ENCODE measurements at places on chromosomes 4 and X.
A peak's percentile ranks its signal among the peaks of the same experiment; 100 is the strongest.

DNA sequence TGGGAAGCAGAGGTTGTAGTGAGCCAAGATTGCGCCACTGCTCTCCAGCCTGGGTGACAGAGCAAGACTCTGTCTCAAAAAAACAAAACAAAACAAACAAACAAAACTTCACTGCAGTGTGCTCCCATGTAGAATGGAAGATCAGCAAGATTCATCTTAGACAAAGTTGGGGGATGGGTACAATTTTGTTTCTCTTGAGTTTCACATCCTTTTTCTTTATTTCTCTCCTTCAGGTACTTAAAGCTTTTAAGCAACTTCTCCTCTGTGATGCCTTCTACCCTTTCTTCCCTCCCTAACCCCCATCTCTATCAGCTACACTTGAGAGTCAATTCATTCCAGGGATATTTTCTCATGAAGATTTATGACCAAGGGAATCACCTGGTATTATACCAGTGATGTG lies 15.5 kb upstream of the RBBP7 start:
- no peak for DNase-seq

DNA sequence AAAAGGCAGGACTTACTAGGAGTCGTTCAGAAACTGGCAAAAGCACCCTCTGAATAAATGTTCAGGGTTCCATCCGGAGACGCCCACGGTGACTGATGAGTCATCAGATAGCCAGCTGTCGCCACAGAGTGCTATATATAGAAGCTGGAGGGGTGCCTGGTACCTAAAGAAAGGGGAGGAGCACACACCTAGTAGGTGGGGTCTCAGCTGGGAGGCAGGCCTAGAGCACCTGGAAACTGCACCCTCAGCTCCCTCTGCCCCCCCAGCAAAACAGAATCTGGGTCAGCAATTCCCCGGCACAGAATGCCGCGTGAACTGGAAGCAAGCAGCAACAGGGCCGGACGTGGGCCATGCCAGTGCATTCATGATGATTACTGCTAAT lies 242.0 kb downstream of the BCOR start:
- peak; percentile 26 for DNase-seq

GRCh38 chrX:110044346-110045249 lies 41.7 kb downstream of the TMEM164 start:
- no peak for DNase-seq

DNA sequence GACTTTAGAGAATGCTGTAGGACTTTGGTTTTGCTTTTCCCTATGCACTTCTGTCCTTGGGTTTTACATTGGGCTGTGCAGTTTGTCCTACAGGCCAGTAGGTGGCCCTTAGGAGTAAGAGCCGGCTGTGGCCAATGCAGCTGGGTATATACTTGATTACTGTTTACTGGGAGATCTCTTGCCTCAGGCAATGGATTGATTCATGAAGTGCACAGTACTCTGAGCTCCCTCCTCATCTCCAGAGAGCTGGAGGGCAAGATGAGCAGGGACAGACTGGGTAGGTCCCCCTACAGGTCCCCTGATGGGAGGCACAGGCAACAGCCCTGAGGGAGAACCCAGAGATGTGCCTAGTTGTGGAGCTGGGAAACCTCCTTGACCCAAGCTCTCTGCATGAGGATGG lies 103.8 kb upstream of the QRFPR start:
- no peak for DNase-seq

DNA sequence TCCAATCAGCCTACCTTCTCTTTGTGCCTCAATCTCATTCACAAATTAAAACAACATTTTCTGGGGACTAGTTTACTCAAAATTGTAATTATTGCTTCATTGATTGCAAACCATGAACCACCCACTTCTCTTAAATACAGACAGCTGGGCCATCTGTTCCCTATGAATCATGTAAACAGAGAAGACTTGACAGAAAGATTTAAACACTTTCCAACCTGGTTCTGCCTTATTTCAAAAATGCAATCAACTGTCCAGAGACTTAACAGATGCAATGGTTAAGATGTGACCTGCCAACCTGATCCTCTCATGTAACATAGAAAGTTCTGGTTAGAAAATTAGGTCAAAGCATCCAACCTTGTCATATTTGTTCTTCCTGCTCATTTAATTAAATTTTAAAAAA lies 20.8 kb upstream of the SERTM2 start:
- no peak for DNase-seq

DNA sequence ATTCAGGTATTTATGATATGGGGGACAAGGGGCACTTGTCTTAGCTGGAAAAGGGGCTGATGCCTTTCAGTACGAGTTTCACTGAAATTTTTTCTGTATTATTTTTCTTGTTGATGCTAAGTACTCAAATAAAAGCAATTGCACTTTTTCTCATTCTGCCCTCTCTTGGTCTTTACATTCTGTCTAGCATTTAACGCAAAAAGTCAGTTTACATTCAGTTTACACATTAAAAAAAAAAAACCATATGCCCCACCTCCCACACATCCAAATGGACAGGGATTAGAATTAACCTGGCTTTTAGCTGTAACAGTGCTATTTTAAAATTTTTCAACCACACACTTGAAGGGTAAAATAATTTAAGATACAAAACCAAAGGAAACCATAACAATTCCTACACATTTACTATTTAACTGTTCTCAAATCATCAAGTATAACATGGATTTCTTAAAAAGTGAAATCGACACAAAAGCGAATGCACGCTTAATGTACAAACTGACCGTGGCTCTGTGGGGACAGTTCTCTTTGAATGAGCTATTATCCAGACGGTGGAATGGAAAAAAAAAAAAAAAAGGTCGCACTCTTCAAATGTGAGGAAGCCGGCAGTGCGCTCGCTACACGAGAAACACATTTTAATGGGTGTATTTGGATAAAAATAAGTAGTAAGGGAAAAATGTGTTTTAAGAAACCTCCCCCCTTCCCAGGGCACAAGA lies 1.4 kb downstream of the AMMECR1 start:
- no peak for DNase-seq

GRCh38 chrX:9062641-9063040 lies 28.7 kb upstream of the FAM9B start:
- DNase-seq = no peak

- no peak for DNase-seq
Measured at GRCh38 chr4:115113506-115114106, at the start of gene NDST4. Gene NDST4 (minus strand): TSS chr4:115113620. CDS start chr4:115077036, 36,584 bp downstream.

- no peak for DNase-seq
Measured at GRCh38 chr4:33052241-33052640, 2332.1 kb downstream of the PCDH7 start.

DNA sequence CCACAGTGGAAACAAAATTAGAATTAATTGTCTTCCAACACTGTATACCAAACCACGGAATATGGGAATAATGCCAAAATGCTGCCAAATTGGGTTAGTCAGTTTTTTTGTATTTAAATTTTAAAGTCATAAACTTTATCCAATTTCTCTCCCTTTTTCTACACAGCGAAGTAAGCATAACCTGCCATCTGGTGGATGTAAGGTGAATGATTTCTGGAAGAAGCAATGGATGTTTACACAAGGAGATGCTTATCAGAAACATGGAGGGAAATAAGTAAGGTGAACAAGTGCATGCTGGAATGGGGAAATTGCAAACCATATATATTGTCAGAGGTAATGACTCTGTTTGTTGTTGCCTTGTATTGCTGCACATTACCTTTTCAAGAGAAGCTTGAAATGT lies 691.9 kb downstream of the TECRL start:
- no peak for DNase-seq

DNA sequence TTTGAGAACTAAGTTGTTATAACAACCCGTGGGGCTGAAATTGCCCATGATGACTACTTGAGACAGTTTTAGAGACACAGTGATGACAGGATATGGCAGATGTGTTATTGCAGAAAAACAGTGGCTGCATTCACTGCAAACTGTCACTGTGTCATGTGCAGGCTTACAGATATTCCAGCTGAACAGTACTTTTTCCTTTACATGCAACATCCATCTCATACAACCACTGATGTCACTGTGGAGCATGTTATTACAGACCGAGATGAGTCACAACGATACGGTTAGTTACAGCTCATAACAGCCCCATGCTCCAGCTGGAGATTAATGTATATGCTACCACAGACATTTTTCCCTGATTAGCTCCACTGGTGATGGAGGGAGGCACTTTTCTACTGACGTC lies 207.4 kb downstream of the TMA16 start:
- no peak for DNase-seq

DNA sequence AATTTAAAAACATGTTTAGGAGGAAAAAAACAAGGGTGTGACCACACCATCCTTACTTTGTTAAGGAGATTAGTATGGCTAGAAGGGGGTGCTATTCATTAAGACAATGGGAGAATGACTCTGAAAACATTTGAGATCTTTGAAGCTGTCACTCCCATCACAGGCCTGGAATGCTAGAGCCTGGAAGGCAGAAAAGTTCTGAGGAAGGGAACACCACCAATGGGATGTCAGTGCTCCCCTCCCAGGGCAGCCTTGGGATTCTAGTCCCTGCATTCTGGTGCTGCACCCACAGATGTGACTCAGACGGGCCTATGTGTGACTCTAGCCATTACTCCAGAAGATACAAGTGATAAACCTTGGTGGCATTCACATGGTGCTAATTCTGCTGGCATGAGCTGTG lies 162.2 kb upstream of the ANXA10 start:
- no peak for DNase-seq

GRCh38 chr4:44287505-44287904 lies 161.1 kb downstream of the KCTD8 start:
- no peak for DNase-seq

DNA sequence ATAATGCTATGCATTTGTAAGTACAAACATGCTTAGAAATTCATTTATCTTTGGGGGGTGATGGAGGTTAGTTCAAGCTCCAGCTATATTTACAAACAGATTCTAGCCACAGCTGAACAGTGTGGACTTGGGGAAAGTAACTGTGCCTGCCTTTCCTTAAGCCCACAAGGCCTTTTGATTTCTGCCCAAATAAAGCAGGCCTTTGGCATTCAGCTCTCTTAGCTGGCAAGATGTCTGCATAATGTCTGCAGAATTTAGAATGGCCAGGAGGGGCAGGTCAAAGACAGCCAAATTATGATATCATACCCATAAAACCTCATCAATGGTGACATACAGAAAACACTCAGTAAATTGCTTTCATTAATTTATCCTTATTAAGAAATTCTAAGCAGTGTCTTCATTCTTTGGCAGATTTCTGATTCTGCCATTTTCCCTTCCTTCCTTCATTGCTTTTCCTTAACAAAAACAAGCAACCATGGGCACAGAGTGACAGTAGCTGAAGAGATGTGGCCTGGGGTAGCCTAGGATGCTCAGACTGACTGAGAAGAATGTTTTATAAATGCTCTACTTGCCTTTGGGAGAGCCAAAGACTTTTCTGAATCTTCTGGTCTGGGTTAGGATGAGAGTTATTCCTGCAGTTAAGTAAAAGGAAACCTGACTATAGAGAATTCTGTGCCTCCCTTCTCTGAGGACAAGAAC lies 538.7 kb upstream of the NR3C2 start:
- no peak for DNase-seq

DNA sequence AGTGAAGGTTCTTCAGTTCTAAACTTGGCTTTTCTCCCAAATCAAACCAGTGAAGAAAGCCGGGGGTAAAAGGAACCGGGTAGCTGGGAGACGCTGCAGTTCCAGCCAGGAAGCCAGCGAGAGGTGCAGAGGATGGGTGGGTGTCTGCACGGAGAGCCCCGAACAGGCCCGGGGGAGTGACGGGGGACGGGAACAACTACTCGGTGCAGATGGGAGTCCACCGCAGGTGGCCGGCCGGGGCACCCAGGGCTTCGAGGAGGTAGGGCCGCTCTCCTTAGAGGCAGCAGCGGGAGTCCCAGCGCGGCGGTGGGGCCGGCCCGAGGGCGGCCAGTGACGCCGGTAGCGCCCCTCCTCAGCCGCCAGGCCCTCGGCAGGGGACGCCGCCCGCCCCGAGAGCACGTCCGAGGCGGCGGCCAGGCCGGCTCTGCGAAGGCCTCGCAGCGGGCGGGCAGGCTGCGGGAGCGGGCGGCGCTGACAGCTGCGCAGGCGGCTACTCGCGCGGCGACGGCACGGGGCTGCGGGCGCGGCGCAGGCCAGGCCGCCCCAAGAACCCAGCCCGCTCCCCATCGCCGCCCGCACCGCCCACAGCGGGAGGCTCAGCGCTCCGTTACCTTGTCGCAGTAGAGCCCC lies 449 bp downstream of the FBXL5 start:
- DNase-seq = peak; percentile 20

GRCh38 chr4:145520172-145520571 lies 38.5 kb downstream of the SMAD1 start:
- no peak for DNase-seq

DNA sequence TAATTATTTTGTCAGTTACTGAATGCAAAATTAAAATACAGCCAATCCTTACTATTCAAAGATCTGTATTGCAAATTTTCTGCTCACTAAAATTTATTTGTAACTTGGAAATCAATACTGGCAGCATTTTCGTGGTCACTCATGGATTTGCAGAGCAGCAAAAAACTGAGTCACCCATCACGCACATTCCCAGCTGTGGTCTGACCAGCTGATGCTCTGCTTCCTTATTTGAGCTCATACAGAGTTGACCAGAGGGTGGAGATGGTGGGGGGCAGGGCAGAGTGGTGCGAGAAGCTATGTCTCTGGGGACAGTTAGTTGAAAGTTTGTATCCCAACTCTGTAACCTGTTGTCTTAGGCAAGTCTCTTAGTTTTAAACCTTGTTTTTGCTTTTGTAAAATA lies 214.8 kb downstream of the SPCS3 start:
- no peak for DNase-seq

- DNase-seq = no peak
Measured at GRCh38 chr4:36051634-36052033, 192.7 kb downstream of the ARAP2 start.

GRCh38 chr4:186058980-186059316 lies 10.0 kb upstream of the TLR3 start:
- DNase-seq = no peak

DNA sequence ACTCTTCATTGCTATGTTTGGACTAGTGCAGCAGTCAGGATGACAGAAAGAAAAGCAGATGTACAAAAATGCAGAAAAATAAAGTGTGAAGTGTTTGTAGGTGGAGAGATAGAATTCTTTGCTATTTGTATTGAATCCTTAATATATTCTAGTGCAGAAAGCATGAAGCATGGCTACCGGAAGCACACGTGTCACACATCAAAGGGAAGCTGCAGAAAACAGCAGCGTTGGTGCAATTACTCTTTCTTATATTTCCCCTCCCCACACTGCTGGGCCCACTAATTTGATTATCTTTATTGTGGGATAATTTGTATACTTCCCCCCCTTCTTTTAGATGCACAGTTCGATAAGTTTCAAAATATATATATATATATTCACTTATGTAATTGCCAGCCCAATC lies 35.9 kb upstream of the TAPT1 start:
- no peak for DNase-seq

- DNase-seq = no peak
Measured at GRCh38 chrX:117002981-117003380, 540.2 kb upstream of the CT83 start.

GRCh38 chr4:72935462-72935861 lies 134.1 kb downstream of the COX18 start:
- DNase-seq = no peak

- DNase-seq = no peak
Measured at GRCh38 chr4:110680265-110680664, 57.4 kb upstream of the PITX2 start.

- no peak for DNase-seq
Measured at GRCh38 chr4:2570551-2571222, 34.2 kb downstream of the FAM193A start.
